ENCODE measurements at places on chromosomes 2 and 18.

DNA sequence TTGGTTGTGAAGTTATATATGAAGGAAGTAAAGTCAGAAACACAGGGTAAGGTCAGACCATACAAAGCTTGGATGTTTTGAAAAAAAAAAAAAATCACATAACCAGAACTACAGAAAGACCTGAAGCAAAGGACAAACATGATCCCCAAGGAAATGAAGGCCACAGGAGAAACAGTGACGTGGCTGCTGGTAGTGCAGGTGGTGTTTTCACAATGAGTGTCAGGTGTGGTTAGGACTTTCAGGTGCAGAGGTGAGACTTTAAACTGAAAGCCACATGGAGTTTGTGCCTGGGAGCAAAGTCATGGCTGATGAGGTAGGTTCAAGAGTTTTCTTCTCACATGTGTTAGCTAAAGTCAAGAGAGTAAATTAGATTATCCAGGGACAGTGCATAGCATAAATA lies 270.7 kb downstream of the PIEZO2 start:
- no peak for DNase-seq

- no peak for DNase-seq
Measured at GRCh38 chr2:29394981-29395350, 279.8 kb downstream of the CLIP4 start.

GRCh38 chr2:224882291-224883171 lies 159.7 kb downstream of the DOCK10 start:
- peak; percentile 82 for DNase-seq

- no peak for DNase-seq
Measured at GRCh38 chr2:160358046-160358445, 135.6 kb downstream of the RBMS1 start.

Measured in endothelial cell of umbilical vein (primary cell).